ENCODE measurements at places on chromosomes 7 and 10. TPM values are rescaled to one million over a fixed set of nuclear protein-coding genes. Genes with fewer than 3 reads are reported as not detected.

GRCh38 chr7:69698109-69698825, 100.0 kb downstream of the AUTS2 start:
- DNase-seq, result no peak

GBX1 gene
- not detected for total RNA-seq

GRCh38 chr10:1297566-1298301, 241.5 kb downstream of the WDR37 start:
- DNase-seq, result no peak

GRCh38 chr7:1993031-1993695, 239.6 kb downstream of the MAD1L1 start:
- no peak for DNase-seq

GRCh38 chr7:134478707-134479106, 19.8 kb upstream of the AKR1B1 start:
- DNase-seq, result no peak

DNA sequence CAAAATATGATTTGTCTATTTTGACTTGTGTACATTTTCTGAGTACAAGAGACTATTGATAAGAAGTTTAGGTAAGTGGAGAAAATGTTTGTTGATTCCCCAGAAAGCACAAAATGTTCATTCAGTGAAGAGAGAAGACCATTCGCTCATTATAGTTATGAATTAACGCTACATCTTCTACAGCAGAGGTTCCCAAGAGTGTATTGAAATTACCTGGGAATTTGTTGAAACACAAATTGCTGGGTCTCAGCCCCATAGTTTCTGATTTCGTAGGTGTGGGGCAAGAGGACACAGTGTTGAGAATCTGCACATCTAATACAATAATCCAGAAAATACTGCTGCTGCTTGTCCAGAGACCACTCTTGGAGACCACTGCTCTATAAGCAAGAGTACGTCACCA, 24.2 kb downstream of the JAZF1 start:
- no peak for DNase-seq

DNA sequence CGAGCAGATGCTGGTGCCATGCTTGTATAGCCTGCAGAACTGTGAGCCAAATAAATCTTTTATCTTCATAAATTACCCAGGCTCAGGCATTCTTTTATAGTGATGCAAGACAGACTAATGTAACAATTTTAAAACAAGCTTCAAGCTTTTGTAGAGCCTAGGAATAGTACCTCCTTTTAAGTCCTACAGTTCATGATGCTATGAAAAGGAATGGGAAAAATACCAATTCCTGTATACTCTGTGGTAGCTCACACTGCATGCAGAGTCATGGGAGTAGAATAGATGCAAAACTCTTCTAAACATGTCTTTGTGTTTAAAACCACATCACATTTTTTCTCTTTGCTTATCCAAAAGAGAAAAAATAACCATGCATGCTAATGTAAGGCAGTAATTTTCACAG, 66.6 kb upstream of the WNT16 start:
- no peak for DNase-seq

DNA sequence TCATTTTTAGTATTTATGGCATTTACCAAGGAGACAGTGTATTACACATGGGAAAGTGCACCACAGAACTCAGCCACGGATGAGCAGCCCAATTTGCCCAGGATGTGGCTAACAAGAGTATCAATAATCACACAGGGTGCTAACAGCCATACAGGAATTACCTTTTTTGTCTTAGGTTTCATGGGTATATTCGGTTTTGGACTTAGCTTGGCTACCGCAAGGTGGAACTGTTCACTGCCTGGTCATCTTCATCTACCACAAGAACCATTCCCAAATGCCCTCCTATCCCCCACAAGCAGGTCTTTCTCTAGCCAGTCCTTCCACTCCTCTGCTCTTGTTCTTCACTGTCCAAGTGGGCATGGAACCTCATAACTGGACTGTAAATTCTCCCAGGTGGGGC, 6.0 kb downstream of the PDLIM1 start:
- no peak for DNase-seq

DNA sequence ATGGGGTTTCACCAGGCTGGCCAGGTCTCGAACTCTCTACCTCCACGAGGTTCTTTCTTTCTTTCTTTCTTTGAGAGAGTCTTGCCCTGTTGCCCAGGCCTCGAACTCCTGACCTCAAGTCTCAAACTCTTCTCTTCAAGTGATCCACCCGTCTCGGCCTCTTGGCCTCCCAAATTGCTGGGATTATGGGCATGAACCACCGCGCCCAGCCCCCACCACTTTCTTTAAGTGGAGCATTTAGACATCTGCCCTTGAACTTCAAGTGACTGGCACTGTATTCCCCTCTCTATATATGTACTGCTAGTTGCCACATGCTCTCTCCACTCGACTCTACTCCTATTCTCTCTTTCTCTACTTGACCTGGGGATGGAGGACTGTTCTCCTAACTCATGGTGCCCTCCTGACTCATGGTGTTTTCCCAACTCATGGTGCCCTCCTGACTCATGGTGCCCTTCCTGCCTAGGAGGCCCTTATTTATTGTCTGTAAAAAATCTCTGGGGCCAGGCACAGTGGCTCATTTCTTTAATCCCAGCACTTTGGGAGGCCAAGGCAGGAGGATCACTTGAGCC, 19.3 kb upstream of the ACHE start:
- peak; percentile 41 for DNase-seq

- DNase-seq, result no peak
Observed at GRCh38 chr7:33591490-33591889, 313.8 kb upstream of the BMPER start.

DNA sequence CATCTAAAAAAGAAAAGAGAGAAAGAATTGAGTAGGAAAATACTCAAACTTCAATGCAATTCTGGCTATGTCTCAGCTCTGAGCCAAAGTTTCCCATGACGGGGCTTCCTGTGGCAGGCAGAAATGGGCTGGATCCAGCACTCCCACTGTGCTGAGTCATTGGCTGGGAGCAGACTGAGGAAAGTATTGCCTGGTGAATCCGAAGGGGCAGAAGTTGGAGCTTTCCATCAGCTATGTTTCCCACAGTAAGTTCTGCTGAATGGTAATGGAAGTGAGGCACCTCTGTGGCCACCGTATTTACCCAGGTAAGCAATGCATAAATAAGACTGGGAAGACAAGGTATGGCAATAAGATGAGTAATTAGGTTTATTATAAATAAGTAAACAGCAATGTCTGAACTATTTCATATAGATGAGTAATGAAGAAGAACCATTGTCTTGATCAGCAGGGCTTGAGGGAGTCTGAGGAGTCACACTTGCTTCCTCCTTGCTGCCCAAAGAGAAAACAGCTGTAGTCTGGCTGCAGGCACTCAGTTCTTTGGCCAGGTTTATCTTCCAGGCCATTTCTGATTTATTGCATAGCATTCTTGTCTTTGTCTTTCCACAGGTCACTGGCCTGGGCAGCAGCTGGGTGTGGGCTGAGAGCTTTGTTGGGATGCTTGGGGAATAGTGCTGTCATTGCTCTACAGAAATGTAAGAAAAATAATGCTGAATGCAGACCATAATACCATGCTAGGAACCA, 255.3 kb downstream of the DNAJB9 start:
- DNase-seq, result no peak

DNA sequence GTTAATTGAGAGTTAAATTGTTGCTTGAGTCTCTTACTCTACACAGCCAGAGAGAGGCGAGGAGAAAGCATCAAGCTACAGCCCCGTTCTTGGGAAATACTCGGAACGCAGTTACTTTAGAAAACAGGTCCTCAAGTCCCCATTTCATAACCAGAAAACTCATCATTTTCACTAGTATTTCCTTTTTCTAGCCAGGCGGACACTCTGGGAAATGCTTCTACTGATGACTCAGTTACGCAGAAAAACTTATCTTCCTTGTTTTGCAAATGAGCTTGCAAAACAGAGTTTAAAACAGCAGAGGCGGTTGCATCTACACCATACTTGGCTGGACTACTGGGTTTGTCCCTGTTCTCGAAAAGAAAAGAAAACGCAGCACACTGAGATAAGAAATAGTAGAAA, 111.4 kb upstream of the FGFR2 start:
- DNase-seq, result no peak

DNA sequence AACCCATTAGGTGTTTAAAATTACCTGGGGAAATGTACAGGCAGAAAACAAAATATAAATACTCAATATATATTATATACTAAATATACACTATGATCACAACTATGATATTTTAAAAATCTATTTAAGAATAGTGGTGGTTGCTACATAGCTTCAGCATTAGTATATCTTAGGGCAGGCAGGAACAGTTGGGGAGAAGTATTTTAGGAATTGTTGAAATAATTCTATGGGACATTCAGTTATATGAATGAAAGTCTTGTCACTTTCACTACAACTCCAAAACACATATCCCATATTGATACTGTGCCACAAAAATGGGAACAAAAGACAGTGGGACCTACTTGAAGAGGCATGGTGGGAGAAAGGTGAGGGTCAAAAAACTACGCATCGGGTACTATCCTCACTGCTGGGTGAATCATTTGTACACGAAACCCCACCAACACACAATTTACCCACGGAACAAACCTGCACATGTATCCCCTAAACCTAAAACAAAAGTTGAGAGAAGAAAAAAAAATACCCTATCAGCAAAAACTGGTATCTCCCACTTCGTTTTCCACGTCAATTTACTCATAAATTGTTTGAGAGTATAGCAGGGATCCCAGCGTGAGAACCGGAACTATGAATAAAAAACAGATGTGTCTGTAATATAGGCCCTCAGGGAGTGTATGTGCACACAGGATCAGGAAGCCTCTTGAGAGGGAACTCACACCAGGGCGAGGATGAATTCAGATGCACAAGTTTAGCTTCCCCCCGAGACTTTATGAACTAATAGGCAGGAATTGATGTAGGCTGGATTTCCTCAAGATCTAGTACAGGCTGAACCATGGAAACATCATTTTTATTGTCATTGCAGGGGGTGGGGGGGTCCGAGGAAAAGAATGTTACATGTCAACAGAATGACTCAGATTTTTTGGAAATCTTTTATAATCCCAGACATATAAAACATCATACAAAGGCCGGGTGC, 16.2 kb downstream of the SLC16A12 start:
- DNase-seq, result no peak

GRCh38 chr10:70571636-70572439, 30.7 kb downstream of the PRF1 start:
- no peak for DNase-seq

ACTL6B gene
- total RNA-seq, result not detected

DNA sequence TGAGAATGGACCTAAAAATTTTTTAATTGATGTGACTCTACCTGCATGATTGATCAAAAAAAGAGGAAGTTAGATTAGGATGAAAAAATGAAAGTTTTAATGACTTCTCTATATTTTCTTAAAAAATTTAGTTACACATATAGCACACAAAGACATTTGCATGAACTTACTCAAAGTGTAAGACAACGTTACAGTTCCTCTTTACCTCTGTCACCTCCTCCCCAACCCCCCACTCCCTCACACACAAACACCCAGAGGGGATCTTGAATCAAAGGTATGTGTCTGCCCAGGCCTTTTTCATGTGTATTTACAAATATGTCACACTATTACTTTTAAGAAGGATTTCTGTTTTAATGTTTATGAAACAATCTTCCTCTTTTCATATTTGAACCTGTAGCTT, 20.6 kb upstream of the CDCA7L start:
- DNase-seq, result no peak

- no peak for DNase-seq
Observed at GRCh38 chr7:22990588-22990949, 23.4 kb downstream of the HYCC1 start.

DNA sequence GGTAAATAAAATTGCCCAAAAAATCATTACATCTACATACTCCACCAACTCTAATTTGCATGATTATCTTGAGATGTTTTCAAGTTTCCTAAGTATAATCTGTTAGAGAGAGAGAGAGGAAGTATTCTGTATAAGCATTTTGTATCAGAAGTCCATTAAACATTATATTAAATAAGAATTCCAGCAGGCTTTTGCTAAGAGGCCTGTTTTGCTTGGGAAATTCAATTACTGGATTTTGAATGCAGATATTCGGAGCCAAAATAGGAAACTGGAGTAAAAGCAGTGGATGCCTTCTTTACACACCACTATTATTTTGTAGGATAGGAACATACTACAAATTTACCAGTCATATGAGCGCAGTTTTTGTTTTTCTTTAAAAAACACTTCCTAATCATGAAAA, 727.8 kb downstream of the CNTNAP2 start:
- DNase-seq, result no peak

DNA sequence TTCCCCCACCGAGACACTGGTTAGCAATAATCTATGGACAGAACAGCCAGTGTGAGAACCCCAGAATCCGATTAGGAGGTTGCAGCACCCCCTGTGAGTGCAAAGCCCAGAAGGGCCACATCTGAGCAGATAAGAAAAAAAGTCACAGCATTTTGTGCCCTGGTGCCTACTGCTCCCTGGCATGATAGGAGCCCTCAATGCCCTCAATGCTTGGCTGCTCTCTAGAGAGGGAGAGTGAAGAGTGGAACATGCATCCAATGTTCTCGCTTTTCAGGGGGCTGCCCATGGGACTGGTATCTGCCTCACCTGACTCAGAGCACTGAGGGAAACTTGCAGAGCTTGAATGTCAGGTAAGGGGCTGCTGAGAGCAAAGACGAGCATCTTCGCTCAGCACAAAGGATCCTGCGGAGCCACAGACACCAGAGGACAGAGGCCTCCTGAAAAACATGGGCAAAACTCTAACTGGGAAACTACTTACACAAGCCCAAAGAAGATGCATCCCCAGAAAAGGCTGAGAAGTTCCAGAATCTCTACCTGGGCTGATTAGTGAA, 98.0 kb upstream of the FAM20C start:
- DNase-seq, result no peak

GRCh38 chr10:17766731-17767130, 14.7 kb downstream of the TMEM236 start:
- DNase-seq, result no peak

TUBB8 gene
- total RNA-seq, result not detected

GRCh38 chr7:142323706-142324105, 65.8 kb upstream of the PRSS58 start:
- DNase-seq, result peak; percentile 81

- DNase-seq, result peak; percentile 8
Observed at GRCh38 chr10:104641187-104641936, at the start of gene SORCS3. TSS of gene SORCS3 (plus strand) at chr10:104641290.

DNA sequence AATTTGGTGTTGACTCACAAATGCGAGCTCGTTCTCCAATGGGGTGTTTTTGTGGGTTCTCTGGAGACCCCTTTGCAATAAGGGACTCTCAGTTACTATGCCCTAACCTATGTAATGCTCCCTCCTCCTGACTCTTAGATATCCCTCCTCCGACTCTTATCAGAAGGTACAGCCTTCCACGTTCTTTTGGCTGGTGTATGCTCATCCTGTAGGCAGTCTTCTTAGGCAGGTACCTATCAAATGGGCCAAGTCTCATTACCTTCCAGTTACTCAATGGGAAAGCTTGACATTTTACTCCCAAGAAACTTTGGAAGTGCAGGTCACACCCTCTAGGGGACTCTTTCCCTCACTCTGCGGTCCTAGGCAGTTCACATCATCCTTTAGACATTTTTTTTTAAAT, 32.6 kb downstream of the SLC26A5 start:
- DNase-seq, result no peak
